ENCODE measurements at places on chromosomes 5 and 9. TPM values are rescaled to one million over a fixed set of nuclear protein-coding genes. Genes with fewer than 3 reads are reported as not detected.

DNA sequence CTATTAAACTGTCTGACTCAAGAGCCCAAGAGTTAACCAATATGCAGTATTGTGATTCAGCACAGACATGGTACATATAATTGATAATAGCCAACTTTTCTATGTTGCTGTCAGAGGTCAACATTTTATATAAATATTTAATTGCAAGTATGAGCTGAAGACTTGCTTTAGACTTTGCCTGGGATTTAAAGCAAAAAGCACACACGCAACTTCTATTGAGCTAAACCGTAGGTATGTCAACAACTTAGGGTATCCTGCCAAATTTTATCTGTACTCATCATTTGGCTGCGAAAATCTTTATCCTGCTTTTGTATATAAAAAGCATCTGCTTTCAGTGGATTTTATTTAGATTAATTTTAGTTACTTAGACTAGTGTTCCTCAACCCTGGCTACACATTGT is 27.4 kb downstream of the UHRF2 start:
- peaks cover 54% of the 10 kb centered on the region for H3K36me3 ChIP-seq
- DNase-seq = no peak
- no peak overlapping the region for H3K4me3 ChIP-seq
- peaks cover 68% of the 10 kb centered on the region for H3K4me1 ChIP-seq

DNA sequence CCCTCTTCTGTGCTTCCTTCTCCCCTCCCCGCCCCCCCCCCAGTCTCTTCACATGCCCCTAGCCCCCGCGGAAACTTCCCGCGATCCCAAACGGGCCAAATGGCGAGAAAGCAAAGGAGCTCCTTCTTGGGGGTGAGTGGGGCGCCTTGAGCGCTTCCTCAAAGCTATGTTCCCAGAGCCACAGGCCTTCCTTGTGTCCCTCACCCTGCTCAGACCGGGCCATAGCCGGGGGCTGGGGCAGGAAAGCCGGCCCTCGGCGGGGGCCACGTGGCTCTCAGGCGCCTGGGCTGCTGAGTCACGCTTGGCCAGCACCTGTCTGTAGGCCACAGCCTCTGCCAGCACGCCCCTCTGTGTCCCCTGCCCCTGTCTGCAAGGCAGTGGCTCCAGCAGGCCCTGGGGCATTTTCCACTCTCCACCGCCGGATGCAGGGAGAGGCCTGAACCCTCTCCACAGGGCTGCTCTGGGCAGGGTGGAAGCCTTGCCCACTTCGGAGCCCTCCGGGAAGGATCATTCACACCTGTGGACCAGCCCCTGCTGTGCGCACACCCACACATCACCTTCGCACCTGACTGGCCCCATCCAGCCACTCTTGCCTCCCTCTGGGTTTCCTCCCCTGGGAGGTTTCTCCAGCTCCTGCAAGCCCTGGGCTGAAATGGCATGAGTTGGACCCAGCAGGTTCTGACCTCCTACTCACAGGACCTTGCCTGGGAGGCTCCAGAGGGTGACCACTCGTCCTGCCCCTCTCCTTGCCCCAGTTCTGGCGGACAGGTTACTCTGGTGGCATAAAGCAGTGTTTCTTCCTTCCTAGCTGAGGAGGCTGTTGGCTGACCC is 1.2 kb upstream of the SQSTM1 start:
- H3K27ac ChIP-seq = peak overlapping the region; percentile 76
- H3K4me3 ChIP-seq = peak overlapping the region; percentile 67
- H3K4me1 ChIP-seq = peaks cover 37% of the 10 kb centered on the region
- peaks cover 25% of the 10 kb centered on the region for H3K36me3 ChIP-seq

- no peak overlapping the region for H3K27ac ChIP-seq
- H3K27me3 ChIP-seq = no peaks in the 10 kb centered on the region
- H3K4me3 ChIP-seq = no peak overlapping the region
- no peak for DNase-seq
Measured at GRCh38 chr5:53930457-53930856, 370.0 kb downstream of the NDUFS4 start.

DNA sequence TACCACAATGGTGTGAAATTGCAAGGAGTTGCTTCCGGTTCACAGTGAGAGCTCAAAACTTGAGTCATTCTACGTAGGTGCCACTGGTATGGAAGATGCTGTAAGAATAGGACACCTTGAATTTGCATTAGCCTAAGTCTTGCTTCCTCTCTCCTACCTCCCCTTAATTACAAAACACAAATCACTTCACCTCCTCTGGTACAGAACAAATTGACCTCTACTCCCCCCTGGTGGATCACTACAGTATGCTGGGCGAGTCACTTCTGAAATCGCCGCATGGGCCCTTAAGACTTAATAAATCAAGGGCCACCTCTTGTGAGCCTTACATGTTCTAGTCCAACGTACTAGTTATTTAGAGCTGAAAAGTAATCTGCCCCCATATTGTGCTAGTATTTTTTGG is 145.3 kb upstream of the SMARCA2 start:
- peak; percentile 61 for DNase-seq
- H3K36me3 ChIP-seq = no peaks in the 10 kb centered on the region
- peaks cover 36% of the 10 kb centered on the region for H3K27me3 ChIP-seq
- peaks cover 14% of the 10 kb centered on the region for H3K4me1 ChIP-seq

DNA sequence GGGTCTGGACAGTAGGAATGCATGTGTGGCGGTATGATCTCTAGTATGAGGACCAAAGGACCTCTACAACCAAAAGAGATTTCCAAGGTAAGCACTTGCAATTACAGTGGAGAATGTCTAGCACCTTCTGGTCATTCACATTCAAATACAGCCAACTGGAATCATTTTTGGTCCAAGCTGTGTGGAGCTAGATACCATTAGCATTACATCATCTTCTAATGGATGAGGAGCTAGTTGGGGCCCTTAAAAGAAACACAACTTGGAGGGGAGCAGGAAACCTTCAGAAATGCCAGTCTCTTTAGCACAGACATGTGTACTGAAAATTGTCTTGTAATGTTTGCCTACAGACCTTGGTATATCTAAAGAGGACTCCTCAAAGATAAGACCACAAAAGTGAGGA is 244.7 kb downstream of the BNC2 start:
- H3K36me3 ChIP-seq = no peaks in the 10 kb centered on the region
- peaks cover 2% of the 10 kb centered on the region for H3K27me3 ChIP-seq
- no peak for DNase-seq
- no peak overlapping the region for H3K4me3 ChIP-seq
- no peak overlapping the region for H3K27ac ChIP-seq
- H3K4me1 ChIP-seq = no peaks in the 10 kb centered on the region

DNA sequence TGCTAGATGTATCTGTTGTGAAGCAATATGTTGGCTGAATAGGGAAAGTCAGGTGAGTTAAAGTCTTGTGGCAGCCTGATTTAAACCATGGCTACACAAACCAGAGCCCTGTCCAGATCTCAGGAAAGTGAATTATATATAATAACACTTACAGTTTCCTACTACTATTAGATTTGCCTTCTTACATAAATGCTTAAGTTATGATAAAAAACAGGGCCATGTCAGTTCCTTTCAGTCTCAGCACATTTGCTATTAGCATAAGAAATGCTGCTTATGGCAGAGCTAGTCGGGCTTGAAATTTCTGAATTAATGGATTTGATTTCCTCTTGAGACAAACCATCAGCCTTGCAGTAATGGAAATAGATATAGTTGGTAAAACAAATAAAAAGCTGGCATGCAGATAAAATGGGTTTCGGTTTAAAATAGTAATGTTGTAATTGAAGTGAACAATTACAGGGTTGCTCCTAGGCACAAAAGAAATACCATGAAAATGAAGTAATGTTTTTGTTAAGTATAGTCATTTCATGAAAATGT is 664.2 kb upstream of the ZNF608 start:
- H3K4me1 ChIP-seq = peaks cover 23% of the 10 kb centered on the region
- peaks cover 2% of the 10 kb centered on the region for H3K27me3 ChIP-seq
- no peak overlapping the region for H3K4me3 ChIP-seq
- no peaks in the 10 kb centered on the region for H3K36me3 ChIP-seq
- H3K27ac ChIP-seq = no peak overlapping the region

DNA sequence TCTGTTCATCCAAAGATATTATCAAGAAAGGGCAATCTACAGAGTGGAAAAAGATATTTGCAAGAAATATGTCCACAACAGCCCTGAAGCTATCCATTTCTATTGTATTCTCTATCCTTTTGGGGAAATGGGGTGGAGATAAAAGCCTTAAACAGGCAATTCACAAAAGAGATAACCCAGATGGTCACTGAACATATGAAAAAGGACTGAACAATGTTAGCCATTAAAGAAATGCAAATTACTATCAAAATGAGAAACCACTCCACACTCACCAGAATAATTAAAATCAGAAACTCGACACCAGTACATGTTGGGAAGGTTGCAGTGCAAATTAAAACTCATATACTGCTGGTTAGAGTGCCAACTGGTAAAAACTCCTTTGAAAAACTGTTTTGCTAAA is 955.2 kb upstream of the DMAC1 start:
- no peak for DNase-seq
- no peak overlapping the region for H3K27ac ChIP-seq
- no peaks in the 10 kb centered on the region for H3K4me1 ChIP-seq
- H3K4me3 ChIP-seq = no peak overlapping the region
- H3K27me3 ChIP-seq = no peaks in the 10 kb centered on the region
- H3K36me3 ChIP-seq = no peaks in the 10 kb centered on the region

- no peaks in the 10 kb centered on the region for H3K36me3 ChIP-seq
- no peak overlapping the region for H3K27ac ChIP-seq
- peaks cover 32% of the 10 kb centered on the region for H3K4me1 ChIP-seq
- H3K27me3 ChIP-seq = peaks cover 45% of the 10 kb centered on the region
- peak; percentile 43 for DNase-seq
Measured at GRCh38 chr5:124748687-124749594, 2.5 kb upstream of the ZNF608 start.

DNA sequence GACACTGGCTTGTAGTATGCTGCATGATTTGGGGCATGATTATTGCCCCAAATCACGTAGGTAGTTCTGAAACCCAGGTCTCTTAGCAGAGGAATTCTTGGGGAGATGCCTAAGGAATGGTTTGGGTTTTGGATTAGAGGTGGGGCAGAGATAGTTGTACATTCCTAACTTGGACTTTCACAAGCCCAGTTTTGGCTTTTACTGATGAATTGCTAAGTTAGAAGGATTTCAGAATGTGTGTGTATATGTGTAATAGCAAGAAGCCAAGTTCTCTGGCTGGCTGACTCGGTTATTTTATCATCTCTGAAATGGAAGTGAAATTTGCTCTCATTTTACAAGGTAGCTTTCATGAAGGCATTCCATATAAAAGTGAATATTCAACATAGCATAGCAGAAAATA is 23.8 kb upstream of the ZNF131 start:
- no peak overlapping the region for H3K4me3 ChIP-seq
- no peak for DNase-seq
- peaks cover 8% of the 10 kb centered on the region for H3K4me1 ChIP-seq
- no peaks in the 10 kb centered on the region for H3K27me3 ChIP-seq

SPDL1 gene
- 56.6 TPM for total RNA-seq

CD274 gene
- 30.1 TPM for total RNA-seq

NR2F1-AS1 gene
- not detected for total RNA-seq
